ENCODE measurements at places on chromosomes 16 and 17.
A peak's percentile ranks its signal among the peaks of the same experiment; 100 is the strongest.

- DNase-seq, result no peak
Observed at GRCh38 chr17:51085150-51085805, 35.4 kb downstream of the SPAG9 start.

DNA sequence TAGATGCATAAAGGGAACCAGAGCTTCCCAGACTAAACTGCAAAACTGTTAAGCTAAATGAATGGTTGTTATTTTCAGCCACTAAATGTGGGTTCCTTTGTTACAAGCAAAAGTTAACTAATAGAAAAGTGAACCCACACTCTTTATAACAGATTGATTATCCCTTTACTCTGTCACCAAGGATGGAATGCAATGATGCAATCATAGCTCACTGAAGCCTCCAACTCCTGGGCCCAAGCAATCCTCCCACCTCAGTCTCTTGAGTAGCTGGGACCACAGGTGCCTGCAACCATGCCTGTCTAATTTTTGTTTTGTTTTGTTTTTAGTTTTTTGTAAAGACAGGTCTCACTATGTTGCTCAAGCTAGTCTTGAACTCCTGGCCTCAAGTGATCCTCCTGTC is 6.5 kb downstream of the KRT9 start:
- no peak for DNase-seq

DNA sequence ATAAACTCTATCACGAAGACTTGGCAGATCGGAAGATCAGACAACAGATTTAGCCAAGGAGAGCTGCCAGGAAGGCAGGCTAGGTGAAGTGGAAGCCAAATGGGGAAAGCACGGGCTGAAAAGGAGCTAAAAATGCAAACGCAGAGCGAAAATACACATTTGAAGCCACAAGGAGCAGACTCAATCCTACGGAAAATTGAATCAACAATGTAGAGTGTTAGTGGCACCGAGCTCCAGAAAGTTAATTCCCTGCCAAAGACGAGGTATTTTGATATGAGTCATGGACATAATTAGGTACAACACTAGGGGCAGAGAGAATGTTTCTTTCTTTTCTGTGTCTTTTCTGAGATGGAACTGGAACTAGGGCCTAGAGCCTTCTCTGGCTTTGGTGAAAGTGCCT is 20.7 kb downstream of the GSG1L start:
- DNase-seq, result no peak

DNA sequence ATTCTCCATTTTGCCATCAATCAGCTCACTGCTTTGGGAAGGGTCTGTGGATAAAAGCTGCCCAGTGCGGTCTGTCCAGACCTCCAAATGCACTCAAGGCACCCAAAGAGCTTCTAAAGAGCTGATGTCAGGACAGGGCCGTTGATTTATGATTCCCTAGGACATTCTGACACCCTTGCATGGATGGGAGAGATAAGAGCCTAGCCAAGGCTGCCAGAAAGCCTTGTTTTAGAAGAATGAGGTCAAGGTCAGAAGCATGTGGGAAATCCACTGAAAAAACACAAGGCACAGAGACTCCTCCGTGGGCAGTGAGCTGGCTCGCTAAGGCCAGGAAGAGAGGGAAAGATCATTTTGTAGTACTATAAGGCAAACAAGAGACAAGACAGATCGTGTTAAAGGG is 214.0 kb downstream of the CDH11 start:
- no peak for DNase-seq

GRCh38 chr16:11630768-11631056 is 37.5 kb upstream of the SNN start:
- DNase-seq, result no peak

DNA sequence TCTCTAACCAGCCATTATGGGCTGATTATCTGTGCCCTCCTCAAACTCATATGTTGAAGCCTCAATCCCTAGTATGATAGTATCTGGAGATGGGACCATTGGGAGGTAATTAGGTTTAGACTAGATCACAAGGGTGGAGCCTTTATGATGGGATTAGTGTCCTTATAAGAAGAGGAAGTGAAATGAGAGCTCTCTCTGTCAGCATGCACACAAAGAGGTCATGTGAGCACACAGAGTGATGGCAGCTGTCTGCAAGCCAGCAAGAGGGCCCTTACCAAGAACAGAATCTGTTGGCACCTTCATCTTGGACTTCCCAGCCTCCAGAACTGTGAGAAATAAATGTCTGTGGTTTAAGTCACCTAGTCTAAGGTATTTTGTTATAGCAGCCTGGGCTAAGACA is 101.9 kb downstream of the PCTP start:
- no peak for DNase-seq

DNA sequence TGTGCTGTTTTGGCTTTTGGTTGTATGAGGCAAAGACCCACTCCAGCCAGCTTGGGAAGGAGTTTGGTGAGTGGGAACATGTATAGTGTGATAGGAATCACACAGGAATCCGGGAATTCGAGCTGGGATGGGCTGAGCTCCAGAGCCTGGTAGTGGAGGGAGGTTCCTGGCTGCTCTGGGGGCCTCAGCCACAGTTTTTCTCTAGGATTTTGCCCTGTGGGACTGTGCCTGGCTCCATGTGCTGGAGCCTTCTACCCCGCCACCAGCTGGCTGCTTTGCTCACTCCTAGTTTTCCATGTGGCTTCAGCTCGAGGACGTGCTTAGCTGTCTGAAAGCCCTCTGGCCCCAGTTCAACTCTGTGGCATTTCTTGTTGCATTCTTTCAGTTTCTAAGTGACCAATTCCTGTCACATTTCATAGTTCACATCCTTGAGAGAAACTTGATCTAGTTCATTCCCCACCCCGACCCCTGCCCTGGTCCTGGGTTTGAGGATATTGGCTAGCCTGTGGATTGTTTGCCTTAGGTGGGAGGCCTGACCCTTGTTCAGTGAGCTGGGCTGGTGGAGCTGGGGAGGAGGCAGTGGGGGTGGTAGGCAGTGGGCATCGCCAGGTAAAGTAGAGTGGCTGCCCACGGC is 5.0 kb downstream of the SEC14L1 start:
- DNase-seq, result no peak

DNA sequence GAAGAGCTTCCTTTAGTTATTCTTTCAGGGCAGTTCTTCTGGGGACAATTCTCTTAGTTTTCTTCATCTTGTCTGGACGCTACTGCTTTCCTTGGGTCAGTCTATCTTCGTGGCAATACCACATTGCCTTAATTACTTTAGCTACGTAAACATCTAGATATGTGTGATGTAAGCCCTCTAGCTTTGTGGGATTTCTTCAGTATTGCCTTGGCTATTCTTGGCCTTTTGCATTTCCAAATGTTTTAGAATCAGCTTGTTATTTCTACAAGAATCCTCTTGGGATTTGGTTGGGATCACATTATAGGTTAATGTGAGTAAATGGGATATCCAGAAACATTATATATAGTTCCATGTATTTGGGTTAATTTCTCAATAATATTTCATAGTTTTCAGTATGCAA is 9.0 kb upstream of the ST6GALNAC2 start:
- DNase-seq, result no peak

DNA sequence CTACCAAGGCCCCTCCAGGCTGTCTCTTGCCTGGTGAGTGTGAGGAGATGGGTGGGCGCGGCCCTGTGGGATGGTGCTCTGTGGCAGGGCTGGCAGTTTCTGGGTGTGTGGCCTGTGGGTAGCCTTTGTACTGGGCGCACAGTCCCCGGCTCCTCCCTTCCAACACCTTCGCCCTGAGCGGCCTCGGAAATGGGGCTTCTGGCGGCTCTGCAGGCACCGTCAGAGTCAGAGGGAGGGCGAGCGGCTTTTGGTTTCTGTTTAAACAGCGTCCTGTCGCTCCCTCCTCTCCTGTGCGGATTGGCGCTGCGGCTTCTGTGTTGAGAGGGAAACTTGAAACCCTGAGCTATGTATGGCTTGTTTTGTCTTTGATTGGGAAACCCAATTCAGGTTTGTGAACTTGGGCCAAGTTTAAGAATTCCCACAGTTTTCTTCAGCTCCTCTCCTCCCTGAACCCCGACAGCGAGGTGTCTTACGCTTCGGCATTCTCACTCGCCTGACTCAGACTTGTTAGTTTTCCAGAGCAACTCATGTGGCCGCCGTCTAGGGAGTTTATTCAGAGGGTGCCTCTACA is 8.3 kb upstream of the ZNF750 start:
- peak; percentile 60 for DNase-seq

DNA sequence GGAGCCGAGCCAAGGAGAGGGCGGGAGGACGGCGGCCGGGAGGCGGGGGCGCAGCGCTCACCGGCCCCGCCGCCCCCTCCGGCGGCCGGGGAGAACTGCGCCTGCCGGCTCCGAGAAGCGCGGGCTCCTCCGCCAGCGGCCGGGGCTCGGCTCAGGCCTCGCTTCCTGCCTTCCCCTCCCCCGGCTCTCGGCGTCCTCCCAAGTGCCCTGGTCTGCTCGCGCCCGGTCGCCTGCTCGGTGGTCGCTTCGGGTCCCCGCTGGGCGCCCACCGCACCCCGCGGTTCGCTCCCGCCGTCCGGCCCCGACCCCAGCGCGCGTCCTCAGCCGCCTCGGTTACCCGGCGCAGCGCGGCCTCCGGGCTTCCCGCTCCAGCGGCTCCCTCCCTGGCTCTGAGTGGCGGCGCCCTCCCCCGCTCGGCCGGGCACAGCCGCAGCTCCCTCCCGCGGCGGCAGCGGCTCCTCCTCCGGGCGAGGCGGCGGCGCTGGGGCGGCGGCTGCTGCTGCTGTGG is 313 bp downstream of the UBTF start:
- DNase-seq, result peak; percentile 63

GRCh38 chr17:59838052-59838916 is 54.5 kb downstream of the TUBD1 start:
- no peak for DNase-seq

GRCh38 chr16:49778202-49778930 is 77.5 kb downstream of the ZNF423 start:
- DNase-seq, result no peak

- no peak for DNase-seq
Observed at GRCh38 chr17:59425085-59425931, 93.9 kb downstream of the YPEL2 start.

DNA sequence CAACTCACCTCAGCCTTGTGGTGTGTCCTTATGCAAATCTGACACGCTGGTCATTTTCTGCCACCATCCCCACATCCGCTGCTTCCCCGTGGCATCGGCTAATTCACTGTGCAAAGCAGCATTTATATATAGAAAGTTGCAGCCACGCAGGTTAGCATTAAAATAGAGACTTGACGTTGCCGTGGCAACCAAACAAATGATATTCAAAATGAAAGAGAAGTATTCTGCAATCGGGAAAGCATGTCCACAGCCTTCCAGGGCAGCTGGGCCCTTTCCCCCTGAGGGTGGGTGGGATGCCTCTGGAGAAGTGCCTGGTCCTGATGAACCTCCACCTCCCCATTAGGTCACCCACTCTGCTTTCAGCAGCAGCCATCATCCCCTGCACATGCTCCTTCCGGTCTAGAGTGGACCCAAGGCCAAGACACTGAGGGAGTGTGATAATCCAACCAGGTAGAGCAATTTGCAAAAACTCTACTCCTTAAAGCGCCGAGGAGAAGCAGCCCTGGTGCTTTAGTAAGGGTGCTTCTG is 138.7 kb downstream of the GAS7 start:
- DNase-seq, result peak; percentile 24
